ENCODE measurements at places on chromosomes 11 and 22. TPM values are rescaled to one million over a fixed set of nuclear protein-coding genes. Genes with fewer than 3 reads are reported as not detected.

SCGB1D2 gene
- not detected for total RNA-seq

CECR2 gene
- total RNA-seq: 7.2 TPM

GAS2L1 gene
- total RNA-seq: 27.2 TPM

NXPE1 gene
- total RNA-seq: not detected

FGF19 gene
- total RNA-seq: not detected

SMIM38 gene
- not detected for total RNA-seq

C11orf42 gene
- not detected for total RNA-seq

DNAJB13 gene
- not detected for total RNA-seq

- no peak for DNase-seq
Measured at GRCh38 chr11:24497831-24498230, 978 bp downstream of the LUZP2 start.

GRCh38 chr11:133984828-133985227 lies 28.1 kb upstream of the IGSF9B start:
- DNase-seq: no peak

GRCh38 chr22:46590334-46590733 lies 29.9 kb upstream of the GRAMD4 start:
- DNase-seq: peak; percentile 70

DNA sequence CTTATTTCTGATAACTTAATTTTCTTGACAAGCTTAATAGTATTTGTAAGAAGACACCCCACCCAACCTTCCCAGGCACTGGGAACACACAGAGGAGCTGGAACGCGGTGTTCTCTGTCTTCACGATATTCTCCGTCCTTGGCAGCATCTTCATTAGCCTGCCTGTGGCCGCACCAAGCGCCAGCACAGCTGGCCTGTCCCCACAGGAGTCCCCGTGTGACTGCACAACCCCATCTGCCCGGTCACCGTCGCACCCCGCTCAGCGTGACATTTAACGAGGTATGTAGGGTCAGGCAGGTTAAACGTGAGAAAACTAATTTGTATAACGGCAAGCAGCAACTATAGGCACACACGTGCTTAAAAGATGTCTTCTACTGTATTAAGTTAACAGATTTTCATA lies 293.3 kb downstream of the BRD1 start:
- DNase-seq: peak; percentile 32

DNA sequence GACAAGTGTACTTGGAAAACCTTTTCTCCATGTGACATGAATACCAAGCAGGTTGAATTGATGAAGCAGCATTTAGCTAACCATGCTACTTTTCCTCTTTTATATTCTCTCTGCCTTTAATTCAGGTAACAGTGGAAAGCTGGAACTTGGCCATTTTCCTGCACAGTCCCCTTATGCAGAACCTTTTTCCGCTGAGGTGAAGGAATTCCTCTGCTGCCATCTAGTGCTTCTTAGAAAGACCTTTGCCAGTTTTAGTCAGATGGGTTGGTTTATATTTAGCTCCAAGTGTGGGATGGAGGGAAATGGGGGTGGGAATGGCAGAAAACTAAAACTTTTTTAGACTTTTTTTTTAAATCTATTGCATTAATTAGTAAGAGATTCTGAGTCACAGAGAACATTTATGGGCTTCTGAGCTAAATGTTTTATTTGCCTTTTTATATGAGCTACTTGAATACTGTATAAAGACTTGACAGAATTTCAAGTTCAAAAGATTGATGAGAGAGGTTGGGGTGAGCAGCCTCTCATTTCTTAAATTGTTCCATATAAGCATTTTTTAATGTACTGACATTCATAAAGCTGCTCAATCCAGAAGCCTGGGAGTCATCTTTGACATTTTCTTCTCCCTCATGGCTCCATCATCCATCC lies 153.9 kb upstream of the ZC3H12C start:
- DNase-seq: no peak

GRCh38 chr11:110793556-110793955 lies 81.3 kb upstream of the ARHGAP20 start:
- DNase-seq: no peak

- no peak for DNase-seq
Measured at GRCh38 chr11:96986516-96986915, 596.7 kb downstream of the JRKL start.

GRCh38 chr11:132112846-132113245 lies 742.4 kb downstream of the NTM start:
- no peak for DNase-seq

GRCh38 chr11:118099838-118100556 lies 13.2 kb upstream of the SMIM35 start:
- peak; percentile 21 for DNase-seq

DNA sequence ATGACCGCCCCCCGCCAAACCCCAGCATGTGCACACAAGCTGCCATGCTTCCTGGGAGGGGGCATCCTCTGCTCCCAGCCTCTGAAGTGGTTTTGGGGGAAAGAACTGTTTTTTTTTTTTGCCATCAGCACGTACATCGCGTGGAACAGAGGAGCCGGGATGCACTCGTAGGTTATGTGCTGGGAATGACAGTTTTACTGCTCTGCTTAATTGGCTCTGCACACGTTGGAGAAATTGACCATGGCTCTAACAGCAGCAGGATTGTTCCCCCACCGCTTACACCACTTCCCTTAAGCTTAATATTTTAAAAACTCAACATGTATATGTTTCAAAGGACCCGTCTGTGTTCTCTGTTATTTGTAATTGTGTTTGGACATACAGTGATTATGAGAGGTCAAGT lies 175.2 kb downstream of the NAV2 start:
- no peak for DNase-seq

GRCh38 chr11:69745201-69745600 lies 29.9 kb downstream of the FGF4 start:
- DNase-seq: no peak

DNA sequence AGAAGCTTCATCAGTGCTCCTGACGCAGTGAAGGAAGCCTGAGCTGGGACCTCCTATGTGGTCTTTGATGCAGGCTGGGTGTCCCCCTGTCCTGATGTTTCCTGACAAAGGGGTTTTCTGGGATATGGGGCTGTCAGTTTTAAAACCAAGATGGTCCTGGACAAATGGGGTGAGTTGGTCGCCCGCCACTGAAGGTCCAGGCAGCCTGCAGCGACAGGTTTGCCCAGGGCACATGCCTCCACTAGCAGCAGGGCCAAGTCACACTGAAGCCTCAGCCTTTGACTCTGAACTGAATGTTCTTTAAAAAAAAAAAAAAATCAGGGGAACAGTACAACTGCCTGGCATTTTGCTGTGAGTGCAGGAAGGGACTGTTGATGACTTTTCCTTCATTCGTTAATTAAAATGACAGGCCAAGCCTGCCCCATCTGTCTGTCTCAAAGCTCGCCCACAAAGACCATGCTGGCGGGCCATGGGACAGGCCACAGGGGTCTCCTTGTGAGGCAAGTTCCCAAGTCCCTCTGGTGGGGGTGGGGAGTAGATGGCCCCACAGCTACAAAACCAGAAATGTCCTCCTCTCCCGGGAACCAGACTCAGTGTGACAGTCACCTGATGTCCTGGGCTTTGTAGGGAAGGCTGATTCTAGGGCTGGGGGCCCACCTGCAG lies 274.8 kb downstream of the CTTN start:
- no peak for DNase-seq

GRCh38 chr22:41619979-41620588 lies 759 bp downstream of the DESI1 start:
- peak; percentile 75 for DNase-seq

GRCh38 chr11:65887723-65888162 lies 528 bp downstream of the FIBP start:
- no peak for DNase-seq

GRCh38 chr11:94851864-94852636 lies 83.9 kb downstream of the AMOTL1 start:
- DNase-seq: no peak

GRCh38 chr22:41596776-41597634 lies 7.4 kb upstream of the PMM1 start:
- DNase-seq: peak; percentile 85

GRCh38 chr11:8772571-8773519 lies 90.3 kb downstream of the RPL27A start:
- DNase-seq: no peak

- DNase-seq: peak; percentile 99
Measured at GRCh38 chr11:85627998-85628770, at the start of gene TMEM126B. Gene TMEM126B (plus strand): TSS chr11:85628593. CDS start chr11:85628608, 15 bp downstream.

DNA sequence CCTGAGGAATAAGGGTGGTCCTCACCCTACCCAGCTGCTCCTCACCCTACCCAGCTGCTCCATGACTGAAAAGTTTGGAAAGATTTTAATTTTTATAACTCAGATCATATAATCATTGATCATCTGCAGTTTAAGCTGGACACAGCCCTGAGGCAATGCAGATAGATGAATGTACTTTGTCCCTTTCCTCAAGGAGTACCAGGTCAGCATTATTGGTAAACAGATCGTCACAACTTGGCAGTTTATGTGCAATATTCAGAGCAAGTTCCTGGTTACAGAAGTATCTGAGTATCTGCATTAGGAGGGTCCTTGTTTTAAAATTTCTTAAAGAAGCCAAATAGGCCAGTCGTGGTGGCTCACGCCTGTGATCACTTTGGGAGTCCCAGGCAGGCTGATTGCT lies 3.6 kb downstream of the TNRC6B start:
- DNase-seq: no peak

- DNase-seq: no peak
Measured at GRCh38 chr11:94219771-94220170, 84.6 kb upstream of the IZUMO1R start.

DNA sequence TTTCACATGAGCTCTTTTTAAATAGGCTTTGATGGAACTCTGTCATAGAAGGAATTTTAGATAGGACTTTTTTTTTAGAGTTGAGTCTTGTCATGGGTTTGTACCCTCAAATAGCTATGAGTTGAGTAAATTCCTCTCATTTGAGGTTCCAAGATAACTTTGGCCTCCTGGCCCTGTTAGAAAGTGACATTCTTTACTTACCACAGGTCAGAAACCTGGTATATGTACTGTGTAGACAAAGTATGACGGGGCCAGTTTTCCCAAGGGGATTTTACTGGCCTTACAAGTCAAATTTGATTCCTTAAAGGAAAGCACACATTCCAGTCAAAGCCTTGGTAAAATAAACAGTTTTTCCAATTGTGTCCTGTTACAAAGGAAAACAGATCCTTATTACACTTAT lies 729.3 kb upstream of the LUZP2 start:
- DNase-seq: no peak
